ENCODE measurements at places on chromosomes 4 and X. TPM values are rescaled to one million over a fixed set of nuclear protein-coding genes. Genes with fewer than 3 reads are reported as not detected.

DNA sequence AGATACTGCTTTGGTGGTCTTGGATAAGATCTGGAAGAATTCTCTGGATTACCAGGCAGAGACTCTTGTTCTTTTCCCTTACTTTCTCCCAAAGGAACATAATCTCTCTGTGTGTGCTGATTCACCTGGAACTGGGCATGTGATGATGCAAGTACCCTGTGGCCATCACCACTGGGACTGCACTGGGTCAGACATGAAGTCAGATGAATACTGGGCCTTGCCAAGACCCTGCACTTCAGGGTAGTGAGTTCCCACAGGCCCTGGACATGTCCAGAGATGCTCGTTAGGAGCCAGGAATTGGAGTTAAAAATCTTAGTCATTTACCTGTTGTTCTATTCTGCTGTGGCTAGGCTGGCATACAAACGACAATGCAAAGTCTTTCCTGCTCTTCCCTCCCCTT, 290.1 kb upstream of the BMP3 start:
- H3K36me3 ChIP-seq: no peaks in the 10 kb centered on the region
- H3K27me3 ChIP-seq: no peaks in the 10 kb centered on the region
- no peak for DNase-seq
- no peak overlapping the region for H3K4me3 ChIP-seq
- no peaks in the 10 kb centered on the region for H3K4me1 ChIP-seq
- no peak overlapping the region for H3K27ac ChIP-seq

- H3K27ac ChIP-seq: no peak overlapping the region
- no peaks in the 10 kb centered on the region for H3K36me3 ChIP-seq
- no peaks in the 10 kb centered on the region for H3K4me1 ChIP-seq
- DNase-seq: no peak
Observed at GRCh38 chrX:132088864-132089263, 39.0 kb downstream of the FRMD7 start.

GRCh38 chr4:54654753-54655152, 3.0 kb upstream of the KIT start:
- no peak for DNase-seq
- H3K27me3 ChIP-seq: no peaks in the 10 kb centered on the region
- peaks cover 8% of the 10 kb centered on the region for H3K4me1 ChIP-seq
- H3K36me3 ChIP-seq: no peaks in the 10 kb centered on the region
- H3K4me3 ChIP-seq: no peak overlapping the region

GRCh38 chr4:147732518-147733235, 789 bp downstream of the ARHGAP10 start:
- peaks cover 12% of the 10 kb centered on the region for H3K4me1 ChIP-seq
- no peaks in the 10 kb centered on the region for H3K27me3 ChIP-seq
- H3K36me3 ChIP-seq: no peaks in the 10 kb centered on the region
- peak overlapping the region; percentile 94 for H3K4me3 ChIP-seq
- H3K27ac ChIP-seq: peak overlapping the region; percentile 85

DNA sequence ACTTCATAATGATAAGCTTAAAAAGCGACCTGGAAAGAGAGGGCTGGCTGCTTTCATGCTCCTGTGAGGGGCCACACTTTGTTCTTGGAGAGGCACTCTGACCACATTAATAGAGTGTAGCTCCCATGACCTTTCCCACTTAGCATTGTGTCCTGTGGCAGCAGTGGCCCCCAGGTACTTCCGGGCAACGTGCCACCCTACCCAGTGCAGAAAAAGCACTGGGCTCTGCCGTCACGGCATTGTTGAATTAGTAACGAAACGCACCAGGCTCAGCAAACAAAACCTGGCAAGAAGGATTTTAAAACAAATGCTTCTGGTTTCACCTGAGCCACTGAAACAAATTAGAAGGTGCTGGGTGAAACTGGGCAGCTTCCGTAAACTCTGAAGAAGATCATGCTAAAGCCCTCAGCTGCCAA, 5.4 kb upstream of the SORBS2 start:
- no peaks in the 10 kb centered on the region for H3K36me3 ChIP-seq
- H3K27ac ChIP-seq: no peak overlapping the region
- H3K4me1 ChIP-seq: no peaks in the 10 kb centered on the region
- H3K27me3 ChIP-seq: no peaks in the 10 kb centered on the region

DNA sequence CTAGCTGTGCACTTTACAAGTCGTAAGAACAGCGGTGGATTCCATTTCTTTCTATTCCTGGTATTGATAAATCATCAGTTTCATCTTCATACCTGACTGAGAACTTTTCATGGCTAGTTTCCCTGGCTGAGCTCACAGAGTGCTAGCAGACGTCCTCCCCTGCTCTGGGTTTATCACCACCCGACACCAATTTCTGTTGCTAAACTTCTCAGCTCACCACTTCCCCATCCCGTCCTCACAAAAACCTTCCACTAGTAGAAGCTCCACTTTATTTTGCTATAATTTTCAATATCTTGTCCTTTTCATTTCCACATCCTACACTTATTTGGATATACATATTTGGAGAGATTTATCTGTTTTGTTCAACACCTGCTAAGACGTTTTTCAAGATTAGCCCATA, 869.4 kb upstream of the FRG1 start:
- H3K27ac ChIP-seq: no peak overlapping the region
- no peak overlapping the region for H3K4me3 ChIP-seq
- no peaks in the 10 kb centered on the region for H3K27me3 ChIP-seq
- no peaks in the 10 kb centered on the region for H3K4me1 ChIP-seq

DNA sequence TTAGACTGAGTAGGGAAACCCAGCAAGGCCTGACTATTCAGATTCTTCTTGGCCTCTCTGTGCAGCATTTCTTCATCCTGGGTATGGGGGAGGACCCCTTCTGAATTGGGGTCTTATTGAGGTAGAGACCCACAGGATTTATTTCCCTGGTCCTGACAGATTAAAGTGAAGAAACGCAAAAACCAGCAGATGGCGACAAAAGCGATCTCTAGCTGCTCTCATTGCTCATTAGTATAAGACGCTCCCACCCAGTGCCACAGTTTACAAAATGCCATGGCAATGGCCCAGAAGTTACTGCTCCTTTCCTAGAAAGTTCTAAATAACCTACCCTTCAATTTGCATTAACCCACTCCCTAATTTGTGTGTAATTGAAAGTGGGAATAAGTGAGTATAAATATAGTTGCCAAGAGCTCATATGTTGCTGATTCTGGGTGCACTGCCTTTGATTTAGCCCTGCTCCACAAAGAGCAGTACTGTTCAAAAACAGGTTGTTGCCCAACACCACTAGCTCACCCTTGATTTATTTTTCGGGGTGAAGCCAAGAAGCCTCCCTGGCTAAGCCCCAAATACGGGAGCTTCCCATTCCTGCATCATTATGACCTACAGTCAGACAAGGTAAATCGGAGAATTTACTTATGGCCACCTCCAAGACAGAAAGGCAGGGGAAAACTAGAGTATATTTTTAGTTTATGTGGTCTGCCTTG, 3.7 kb upstream of the BEX4 start:
- DNase-seq: no peak
- H3K27ac ChIP-seq: no peak overlapping the region
- H3K27me3 ChIP-seq: no peaks in the 10 kb centered on the region
- peaks cover 4% of the 10 kb centered on the region for H3K4me1 ChIP-seq

DNA sequence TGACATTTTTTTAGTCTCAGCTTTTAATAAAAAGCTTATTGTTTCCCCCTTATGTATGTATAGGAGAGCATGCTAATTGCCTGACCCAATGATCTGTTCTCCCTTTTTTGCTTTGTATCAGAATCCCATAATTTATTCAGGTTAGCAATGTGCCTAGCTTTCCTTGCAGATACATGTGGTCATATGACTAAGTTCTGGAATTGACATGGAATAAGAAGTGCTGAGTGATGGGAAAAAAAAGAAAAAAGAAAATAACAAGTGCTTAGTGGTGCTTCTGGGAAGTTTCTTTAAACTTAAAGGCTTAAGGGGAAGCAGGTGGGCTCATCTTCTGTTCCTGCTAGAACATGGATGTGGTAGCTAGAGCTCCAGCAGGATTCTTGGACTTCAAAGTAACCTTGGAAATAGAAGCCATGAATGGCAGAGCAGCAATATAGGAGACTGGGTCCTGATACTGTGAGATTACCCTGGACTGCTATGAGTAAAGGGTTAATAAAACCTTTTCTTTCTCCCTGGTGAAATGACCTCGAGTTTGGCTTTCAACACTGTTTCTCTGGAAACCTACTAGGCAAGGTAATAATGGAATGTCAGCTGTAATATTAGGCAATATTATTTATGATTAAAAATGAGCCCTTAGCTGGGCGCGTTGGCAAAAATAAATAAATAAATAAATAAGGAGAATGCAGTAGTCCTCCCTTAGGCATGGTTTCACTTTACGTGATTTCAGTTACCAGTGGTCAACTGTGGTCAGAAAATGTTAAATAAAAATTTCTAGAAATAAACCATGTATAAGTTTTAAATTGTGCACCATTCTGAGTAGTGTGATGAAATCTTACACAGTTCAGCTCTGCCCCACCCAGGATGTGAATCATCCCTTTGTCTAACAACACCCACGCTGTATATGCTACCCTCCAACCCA, 16.7 kb upstream of the RBM41 start:
- no peaks in the 10 kb centered on the region for H3K36me3 ChIP-seq
- H3K27me3 ChIP-seq: no peaks in the 10 kb centered on the region
- no peak for DNase-seq
- H3K27ac ChIP-seq: no peak overlapping the region
- H3K4me3 ChIP-seq: no peak overlapping the region

GRCh38 chrX:1483843-1484637, 31.3 kb upstream of the ASMTL start:
- no peak overlapping the region for H3K4me3 ChIP-seq
- DNase-seq: no peak
- no peaks in the 10 kb centered on the region for H3K36me3 ChIP-seq

DNA sequence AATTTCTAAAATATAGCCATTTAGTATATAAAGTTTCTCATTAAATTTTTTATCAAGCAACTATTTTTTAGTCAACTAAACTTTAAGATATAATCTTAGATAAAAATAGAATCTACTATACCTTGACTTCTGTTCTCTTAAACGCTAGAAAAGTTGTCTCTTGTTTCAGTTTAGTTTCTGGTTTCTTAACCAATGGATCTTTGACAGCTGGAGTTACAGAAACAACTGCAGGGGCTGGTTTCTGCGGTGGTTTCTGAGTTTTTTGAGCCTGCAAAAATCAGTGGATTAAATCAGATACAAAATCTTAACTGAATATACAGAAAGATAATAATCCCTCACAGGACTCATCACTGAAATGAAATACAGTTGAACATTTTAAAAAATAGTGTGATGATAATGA, 21.9 kb downstream of the INTS12 start:
- H3K27ac ChIP-seq: no peak overlapping the region
- H3K36me3 ChIP-seq: peaks cover 29% of the 10 kb centered on the region
- H3K4me3 ChIP-seq: no peak overlapping the region
- H3K4me1 ChIP-seq: no peaks in the 10 kb centered on the region
- no peaks in the 10 kb centered on the region for H3K27me3 ChIP-seq
- no peak for DNase-seq

DNA sequence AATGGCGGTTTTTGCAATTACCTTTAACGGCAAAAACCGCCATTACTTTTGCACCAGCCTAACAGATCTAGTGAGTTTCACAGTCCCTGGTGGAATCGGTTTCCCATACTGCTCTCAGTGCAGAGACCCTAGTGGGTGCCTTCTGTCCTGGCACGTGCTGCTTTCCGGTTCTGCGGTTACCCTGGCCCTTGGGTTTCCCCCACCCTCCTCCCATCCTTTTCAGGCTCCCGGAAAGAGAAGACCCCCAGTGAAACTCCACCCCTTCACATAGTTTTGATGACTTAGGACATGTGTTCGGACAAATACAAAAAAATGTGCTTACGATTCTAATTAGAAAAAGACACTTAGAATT, 36.9 kb downstream of the NLGN3 start:
- H3K4me3 ChIP-seq: peak overlapping the region; percentile 81
- H3K36me3 ChIP-seq: no peaks in the 10 kb centered on the region
- H3K27ac ChIP-seq: peak overlapping the region; percentile 87
- H3K4me1 ChIP-seq: no peaks in the 10 kb centered on the region
- no peak for DNase-seq

DNA sequence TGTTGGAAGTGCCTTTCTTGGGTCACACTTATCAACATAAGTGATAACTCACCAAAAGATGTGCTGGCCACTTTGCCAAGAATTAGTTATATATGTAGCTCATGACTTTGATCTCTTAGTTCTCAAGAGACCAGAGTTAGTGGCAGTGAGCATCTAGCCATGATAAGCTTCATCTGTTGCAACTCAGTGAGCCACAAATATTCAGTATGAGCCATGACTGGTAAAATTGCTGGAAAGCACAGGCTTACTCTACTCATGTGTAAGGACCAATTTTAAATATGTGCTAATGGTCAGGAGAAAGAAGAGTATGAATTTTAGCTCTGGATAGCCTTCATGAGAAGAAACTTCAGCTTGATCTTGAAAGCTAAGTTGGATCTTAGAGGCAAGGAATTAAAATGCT, 59.4 kb upstream of the TLL1 start:
- H3K27me3 ChIP-seq: no peaks in the 10 kb centered on the region
- DNase-seq: no peak
- H3K27ac ChIP-seq: no peak overlapping the region
- H3K4me3 ChIP-seq: no peak overlapping the region
- H3K4me1 ChIP-seq: no peaks in the 10 kb centered on the region

DNA sequence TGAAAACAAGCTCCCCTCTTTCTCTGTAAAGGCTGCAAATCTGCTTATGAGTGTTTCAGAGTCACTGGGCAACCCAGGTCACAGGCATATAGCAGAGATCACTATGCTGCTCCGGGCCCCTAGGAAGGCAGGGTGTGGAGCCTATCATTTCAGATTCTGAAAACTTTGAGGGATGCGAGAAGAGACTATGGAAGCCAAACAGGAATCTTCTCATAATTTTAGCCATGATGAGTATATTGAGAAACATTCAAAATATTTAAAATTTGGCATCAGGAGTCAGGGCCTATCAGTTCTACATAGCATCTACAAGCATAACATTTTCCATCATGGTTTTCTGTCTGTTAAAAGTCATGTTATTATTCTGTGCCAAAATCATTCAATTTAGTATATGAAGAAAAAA, 61.7 kb upstream of the ATXN3L start:
- H3K4me3 ChIP-seq: no peak overlapping the region
- no peaks in the 10 kb centered on the region for H3K4me1 ChIP-seq
- no peaks in the 10 kb centered on the region for H3K36me3 ChIP-seq
- no peak for DNase-seq
- peak overlapping the region; percentile 17 for H3K27ac ChIP-seq

Gene PNMA6A
- total RNA-seq: 8.1 TPM

Gene DRD5
- total RNA-seq: not detected

Gene SPATA18
- 9.0 TPM for total RNA-seq

All from thoracic aorta (tissue), 2 donors.